Stimulated activated CD8-positive, alpha-beta memory T cell treated with anti-CD3 and anti-CD28 coated beads, Interleukin-7, amount 100 ng/mL, for 1 hour (primary cell): ENCODE measurements at places on chromosomes 5 and 9.

GRCh38 chr5:476814-477175, 33.8 kb downstream of the EXOC3 start:
- DNase-seq, result no peak

DNA sequence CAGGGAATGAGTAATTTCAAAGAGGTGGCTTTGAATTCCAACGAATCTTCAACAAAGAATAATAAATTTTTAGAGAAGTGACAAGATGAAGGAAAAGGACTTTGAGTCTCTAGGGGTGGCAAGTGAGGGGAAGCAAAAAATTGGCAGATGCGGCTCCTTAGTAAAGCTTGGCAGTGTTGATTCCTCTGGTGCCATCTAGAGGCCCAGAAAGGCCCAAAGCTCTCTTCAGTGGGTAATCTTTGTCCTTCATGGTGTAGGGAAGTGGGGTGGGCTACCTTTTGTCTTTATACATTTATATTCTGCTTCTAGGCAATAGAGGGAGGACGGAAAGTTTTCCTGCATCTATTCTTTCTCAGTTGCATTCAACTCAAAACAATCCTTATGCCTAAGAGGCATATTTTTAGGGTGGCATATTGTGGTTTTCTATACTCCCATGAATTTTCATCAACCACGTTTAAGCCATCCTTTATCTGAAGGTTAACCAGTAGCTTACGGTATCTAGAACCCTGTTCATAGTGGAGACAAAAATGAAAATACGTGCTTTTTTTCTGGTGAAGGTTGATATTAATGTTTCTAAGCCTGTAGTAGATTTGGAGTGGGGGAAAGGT, 17.5 kb upstream of the ROPN1L start:
- DNase-seq, result no peak

DNA sequence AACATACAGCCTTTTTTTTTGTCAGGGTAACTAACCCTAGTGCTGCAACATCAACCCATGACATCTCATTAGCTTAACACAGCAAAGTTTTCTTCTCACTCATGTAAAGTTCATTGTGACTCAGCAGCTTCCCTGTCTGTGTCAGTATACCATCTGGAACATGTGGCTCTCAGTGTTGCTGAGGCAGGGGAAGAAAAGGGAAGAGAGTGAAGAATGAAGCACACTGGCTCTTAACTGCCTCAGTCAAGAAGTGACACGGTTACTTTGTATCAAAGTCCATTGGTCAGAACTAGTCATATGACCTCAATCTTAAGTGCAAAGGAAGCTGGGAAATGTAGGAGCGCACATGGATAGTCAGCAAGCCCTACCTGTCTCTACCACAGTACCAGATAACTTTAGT, 185.0 kb upstream of the ELL2 start:
- DNase-seq, result no peak

DNA sequence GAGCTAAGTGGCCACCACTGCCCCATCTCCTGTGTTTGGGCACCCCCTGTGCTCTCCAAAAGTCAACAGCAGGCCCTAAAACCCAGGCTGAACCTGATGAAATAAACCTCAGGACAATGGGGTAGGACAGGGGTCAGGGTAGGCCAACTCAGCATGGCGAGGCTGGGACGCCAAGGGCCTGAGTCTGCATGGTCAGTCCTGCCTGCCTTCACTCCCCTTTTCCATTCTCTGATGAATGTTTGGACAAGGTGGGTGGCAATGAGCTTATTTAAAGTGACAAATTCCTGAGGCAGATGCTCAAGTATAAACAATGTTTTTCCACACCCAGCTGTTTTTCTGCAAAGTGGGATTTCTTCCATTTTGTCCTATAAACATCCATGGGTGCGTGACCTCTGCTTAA, 47.2 kb upstream of the CXCL14 start:
- DNase-seq, result no peak

DNA sequence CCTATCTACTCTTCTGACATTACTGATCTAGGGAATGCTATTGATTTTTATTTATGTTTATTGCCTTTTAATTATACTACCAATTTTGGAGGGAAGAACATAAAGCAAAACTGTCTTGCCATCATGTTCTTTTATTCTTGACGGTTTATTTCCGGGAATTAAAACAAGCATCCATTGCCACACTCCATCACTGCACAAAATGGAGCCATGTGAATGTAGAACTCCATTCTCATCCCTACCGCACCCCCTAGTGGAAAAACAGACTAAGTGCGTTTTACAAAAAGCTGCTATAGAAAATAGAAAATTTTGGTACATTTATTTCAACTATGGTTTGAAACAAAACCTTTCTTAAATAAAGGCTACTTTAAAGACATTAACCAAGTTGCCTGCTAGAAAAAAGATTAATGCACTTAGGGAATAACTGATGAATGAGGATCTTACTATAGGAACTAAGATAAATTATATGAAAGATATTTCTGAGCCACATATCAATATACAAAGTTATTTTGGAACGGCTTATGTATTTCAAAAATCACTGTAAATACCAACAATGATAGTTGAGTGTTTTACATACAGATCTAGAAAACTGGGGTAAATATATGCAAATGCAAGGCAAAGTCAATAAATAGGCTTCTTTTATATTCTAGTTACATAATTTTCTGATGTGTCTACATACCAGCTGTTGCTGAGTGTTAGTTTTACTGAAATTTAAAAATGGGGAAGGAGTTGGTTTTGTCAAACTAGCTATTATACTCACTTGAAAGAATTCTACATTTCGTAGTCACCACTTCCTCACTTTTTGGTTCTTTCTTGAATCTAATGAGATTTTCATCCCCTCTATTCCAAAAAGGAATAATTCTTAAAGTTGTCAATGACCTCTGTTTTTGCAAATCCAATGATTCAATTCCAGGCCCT, 26.5 kb downstream of the OXCT1 start:
- no peak for DNase-seq

DNA sequence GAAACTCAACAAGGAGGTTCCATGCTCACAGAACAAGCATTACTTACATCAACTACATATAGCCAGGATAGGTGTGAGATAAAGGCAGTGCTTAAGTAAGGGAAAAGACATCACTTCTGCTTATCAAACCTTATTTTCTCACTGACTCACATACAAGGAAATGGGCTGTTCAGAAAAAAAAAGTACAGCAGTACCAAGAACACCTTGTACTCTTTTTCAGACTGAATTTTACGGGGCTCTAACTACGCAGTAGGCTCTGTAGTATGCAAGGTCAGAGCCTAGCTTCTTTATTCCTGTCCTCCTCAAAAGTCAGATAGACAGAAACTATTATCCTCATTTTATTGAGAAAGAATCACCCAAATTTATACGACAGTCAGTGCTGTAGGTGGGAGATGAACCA, 5.8 kb downstream of the PSMB7 start:
- no peak for DNase-seq

DNA sequence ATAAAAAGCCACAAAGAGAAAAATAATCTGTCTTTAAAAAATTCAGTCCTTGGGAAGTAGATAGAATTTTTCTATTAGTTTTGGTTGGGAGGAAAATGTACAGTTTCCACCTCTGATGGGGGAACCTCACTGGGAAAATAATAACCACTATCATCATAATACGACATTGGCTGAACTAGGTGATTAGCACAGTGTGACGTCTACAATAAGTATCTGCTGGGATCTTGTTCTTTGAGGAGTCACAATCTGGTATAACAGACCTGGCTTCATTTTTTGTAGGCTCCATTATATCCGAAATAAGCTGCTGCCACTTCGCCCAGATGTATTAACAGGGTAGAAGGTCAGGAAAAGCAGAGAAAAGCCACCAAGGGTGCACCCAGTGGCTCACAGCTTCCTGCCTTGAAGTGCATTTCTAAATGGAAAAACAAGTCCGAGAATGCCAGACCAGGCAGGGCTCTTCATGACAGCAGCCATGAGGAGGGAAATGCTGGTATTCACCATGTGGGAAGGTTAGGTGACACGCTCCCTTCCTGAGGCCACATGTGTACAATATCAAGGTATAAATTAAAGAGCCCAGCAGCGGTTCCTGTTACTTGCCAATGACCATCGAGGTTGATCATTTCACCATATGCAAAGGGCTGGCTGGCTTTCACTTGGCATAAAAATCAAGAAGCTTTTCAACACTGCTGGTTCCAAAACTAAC, 152.8 kb downstream of the PRELID2 start:
- no peak for DNase-seq
